ENCODE measurements at places on chromosomes 1 and 21.

DNA sequence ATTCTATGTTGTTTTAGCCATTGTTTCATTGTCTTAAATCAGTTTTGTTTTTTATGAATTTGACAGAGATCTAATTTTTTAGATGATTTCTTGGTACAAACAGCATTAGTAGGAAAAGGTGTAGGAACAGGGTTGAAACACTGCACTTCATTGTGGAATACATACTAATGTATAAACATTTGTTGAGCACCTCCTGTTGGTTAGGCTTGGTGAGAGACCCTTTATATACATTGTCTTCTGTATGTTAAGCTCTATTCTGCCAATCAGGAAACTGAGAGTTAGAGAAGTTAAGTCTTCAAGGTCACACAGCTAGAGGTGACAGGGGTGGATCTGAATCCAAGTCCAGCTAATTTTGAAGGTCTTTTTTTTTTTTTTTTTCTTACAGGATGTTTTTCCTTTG, 192.7 kb downstream of the VPS13D start:
- no peak for DNase-seq

DNA sequence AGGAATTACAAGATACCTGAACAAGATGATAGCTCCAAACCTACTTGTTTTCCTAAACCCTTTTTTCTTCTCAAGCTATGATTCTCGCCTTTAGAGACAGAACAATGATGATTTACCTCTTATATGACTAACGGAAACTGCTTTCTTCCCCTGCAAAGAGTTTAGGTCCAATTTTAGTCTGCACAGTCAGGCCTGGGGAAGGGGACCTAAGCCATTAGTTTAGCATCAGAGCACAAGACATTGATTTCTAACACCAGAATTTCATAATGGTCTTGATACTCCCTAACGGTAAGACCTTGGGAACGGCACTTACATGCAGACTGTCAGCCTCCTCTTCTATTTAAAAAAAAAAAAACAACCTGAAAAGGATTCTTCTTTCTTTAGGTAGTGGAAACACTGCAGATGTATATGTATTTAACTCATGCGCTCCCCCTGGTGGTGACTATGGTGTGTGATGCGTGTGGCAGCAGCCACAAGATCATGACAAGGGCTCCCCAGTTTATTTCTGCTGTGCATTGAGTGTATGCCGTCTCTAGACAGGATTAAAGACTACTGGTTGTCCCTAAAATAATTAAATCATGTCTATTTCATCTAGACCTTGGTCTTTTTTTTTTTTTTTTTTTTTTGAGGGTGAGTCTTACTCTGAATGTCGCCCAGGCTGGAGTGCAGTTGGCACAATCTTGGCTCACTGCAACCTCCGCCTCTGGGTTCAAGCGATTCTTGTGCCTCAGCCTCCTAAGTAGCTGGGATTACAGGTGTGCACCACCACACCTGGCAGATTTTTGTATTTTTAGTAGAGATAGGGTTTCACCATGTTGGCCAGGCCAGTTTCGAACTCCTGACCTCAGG, 37.3 kb upstream of the TMEM222 start:
- DNase-seq: peak; percentile 84

DNA sequence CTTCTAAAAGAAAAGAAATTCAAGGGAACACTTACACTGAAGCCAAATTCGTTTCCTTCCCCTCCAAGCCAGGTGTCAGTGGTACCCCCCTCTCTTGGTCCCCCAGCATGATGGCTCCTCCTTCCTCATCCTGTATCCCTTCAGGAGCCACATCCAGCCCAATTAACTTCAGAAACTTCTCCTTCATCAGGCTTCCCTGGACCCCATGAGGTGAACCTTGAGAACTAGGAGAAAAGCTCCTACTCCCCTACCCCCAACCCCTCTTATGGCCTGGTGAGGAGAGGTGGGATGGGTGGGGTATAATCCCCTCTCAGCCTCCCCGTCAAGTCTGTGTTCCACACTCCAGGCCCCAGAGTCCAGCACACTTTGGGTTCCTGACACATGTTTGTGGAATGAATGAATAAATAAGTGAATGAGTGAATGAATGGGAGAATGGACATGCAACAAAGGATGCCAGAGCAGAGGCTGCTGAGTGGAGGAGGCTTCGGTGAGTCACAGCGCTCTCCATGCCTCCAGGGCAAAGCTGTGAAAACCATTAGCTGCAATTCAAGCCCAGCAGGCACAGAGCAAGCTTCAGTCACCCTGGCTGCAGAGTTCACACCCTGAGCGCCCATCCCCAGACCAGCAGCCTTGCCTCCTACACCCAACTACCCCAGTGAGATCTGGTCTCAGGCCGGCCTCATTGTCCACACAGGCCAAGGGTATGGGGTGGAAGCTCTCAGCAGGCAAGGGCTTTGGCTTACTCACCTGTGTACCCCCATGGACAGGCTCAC, 43.8 kb downstream of the BATF3 start:
- no peak for DNase-seq

GRCh38 chr1:17207966-17208418, 3.1 kb downstream of the PADI1 start:
- no peak for DNase-seq

GRCh38 chr1:31302709-31303441, 6.0 kb downstream of the ZCCHC17 start:
- no peak for DNase-seq

DNA sequence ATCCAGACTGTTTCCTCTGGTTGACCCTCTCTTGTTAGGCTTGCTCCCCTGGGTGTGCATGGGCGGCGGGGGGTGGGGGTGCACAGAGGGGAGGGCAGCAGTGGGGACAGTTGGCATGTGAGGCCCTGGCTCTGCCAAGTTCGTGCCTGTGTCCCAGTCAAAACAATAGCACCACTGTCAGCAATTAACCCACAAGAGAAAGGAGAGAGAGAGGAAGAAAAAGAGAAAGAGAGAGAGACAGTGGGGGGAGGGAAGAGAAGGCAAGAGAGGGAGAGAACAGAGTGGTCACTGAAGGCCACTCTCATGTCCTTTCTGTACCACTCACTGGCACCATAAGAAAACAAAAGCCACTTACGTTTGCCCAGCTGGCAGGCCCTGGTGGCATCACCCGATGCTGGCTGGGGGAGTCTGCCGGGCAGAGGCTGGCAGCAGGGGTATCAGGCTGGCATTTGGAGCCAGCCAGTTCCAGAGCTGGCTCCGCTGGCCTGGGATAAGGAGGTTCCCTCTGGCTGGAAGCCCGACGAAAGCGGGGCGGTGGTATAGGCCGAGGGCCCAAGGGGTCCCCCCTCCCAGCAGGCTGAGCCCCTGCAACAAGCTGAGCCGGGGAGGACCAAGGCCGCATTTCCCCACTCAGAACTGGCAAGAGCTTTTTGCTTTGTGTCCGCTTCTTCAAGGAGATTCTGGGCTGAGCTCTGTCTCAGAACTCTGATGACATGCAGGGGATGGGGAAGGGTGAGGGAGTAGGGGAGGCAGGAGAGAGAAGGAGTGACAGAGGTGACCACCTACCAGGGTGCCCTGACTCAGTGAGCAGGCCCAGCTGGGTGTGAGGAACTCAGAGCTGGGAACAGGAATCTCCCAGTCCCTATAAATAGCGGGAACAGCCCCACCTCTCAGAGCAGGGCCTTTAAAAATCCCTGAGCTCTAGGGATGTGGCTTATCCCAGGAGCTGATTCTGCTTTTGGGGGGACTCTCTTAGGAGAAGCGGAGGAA, 27.9 kb downstream of the PIK3C2B start:
- DNase-seq: no peak

- DNase-seq: no peak
Measured at GRCh38 chr1:52825868-52826267, 16.7 kb upstream of the ZYG11A start.

- DNase-seq: no peak
Measured at GRCh38 chr1:9902060-9902452, 8.0 kb downstream of the CTNNBIP1 start.

- DNase-seq: no peak
Measured at GRCh38 chr1:247656221-247656875, 23.2 kb downstream of the OR13G1 start.

DNA sequence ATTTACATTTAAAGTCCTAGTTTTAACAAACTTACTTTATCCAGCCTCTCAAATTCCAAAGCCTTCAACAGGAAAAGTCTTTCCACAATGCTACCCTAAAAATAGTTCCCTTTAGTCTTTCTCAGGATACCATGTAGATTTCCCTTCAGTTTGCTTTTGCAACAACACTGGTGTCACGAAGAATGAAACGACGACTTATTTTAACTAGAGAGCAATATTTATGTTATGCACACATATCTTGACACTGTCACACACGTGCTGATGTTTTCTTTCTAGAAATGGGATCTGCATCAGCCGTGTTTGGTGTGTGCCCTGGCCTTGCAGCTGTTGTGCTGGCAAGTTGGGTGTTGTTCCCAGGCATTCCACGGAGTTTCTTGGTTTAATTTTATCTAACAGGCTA, 75.5 kb downstream of the SIPA1L2 start:
- DNase-seq: no peak

Measured in SK-N-SH (cell line).